Endothelial cell (in vitro differentiated cells): ENCODE measurements at places on chromosomes 7 and 10. TPM values are rescaled to one million over a fixed set of nuclear protein-coding genes. Genes with fewer than 3 reads are reported as not detected.

- DNase-seq: no peak
Measured at GRCh38 chr7:100109521-100110163, 8.2 kb downstream of the AP4M1 start.

DNA sequence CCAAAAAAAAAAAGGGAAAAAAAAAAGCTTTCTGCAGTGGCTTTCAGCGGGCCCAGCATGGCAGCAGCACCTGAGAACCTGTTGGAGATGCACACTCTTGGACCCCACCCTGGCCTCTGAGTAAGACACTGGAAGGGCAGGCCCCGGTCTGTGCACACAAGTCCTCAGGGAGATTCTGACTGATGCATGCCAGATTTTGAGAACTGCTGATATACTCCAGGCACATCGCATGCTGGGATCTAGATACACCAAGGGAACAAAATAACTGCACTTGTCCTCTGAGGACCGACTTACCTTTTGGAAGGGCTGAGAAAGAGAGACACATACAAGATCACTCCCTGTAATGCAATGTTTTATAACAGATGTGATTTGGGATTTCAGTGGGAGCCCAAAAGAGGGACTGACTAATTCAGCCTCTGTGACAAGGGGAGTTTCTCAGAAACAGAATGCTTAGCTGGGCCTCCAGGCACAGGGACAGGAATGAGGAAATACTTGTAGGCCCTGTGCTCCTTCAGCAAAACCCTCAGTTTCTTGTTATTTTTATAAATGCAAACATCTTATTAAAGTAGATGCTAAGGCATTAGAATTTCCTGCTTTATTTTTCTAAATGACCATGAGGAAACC is 8.2 kb downstream of the EGFR start:
- DNase-seq: no peak

DNA sequence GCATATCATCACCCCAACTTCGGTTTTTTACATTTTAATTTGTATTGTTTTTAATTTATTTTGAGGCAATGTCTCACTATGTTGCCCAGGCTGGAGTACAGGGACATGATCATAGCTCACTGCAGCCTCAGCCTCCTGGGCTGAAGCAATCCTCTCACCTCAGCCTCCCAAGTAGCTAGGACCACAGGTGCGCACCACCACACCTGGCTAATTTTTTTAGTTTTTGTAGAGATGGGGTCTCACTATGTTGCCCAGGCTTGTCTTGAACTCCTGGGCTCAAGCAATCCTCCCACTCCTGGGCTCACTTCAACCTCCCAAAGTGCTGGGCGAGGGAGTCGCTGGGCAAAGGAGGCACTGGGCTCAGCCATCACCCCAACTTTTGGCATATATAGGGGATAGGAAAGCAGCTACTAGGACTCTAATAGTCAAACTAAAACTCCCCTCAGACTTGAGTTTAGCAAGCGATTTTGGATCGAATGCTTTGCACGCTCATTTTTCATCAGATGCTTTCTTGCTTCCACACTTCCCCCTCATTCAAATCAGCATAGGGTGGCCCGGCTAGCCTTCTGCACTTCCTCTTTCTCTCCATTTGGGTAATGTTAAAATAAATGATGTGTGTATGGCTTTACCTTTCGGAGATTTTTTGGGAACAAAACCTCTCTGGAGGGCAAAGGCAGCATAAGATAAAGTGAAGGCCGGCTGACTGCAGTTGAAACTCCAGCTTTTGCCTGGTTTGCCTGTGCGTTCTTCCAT is 20.8 kb upstream of the NMT2 start:
- no peak for DNase-seq

C7orf57 gene
- not detected for total RNA-seq

GRCh38 chr7:120241973-120242372 is 31.0 kb upstream of the KCND2 start:
- no peak for DNase-seq

GCK gene
- not detected for total RNA-seq

GRCh38 chr7:37281368-37282092 is 167.1 kb downstream of the ELMO1 start:
- DNase-seq: no peak

GRCh38 chr7:24334012-24334411 is 50.0 kb downstream of the NPY start:
- DNase-seq: no peak

- no peak for DNase-seq
Measured at GRCh38 chr10:79181227-79181626, 112.5 kb downstream of the ZMIZ1 start.

DNA sequence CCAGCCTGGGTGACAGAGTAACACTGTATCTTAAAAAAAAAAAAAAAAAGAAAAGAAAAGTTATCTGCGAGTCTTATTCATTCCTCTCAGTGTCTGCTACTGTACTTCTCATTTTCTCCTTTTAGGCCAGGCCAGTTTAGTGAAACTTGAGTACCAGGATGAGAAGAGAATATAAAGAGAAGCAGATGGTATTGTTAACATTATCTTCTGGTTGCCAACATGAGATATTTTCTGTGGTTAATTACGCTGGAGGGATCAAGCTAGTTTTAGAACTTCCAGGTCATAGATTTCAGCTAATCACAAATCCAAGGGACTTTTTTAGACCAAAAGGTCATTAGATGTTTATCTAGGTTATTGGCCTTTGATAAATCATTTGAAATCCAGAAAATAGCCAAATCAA is 252.6 kb upstream of the SMIM30 start:
- no peak for DNase-seq

ABCA13 gene
- 0.44 TPM for total RNA-seq

COBL gene
- total RNA-seq: 1.8 TPM

DNA sequence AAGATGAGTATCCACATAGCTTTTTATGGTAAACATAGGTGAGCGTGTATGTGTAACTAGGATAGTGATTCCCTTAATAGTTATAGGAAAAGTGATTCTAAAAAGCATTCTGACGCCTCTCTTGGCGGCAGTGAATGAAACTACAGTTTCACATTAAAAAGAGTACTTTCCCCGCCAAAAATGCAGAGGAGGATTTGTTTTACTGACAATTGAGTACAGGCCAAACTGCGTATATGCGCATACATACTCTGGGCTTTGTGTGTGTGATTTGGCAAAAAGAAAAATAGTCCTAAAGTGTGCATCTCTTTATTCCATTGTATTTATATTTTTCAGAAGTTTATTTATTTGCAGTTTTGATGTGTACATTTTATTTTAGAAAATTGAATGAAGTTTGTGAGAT is 10.3 kb downstream of the CUL1 start:
- no peak for DNase-seq

DNA sequence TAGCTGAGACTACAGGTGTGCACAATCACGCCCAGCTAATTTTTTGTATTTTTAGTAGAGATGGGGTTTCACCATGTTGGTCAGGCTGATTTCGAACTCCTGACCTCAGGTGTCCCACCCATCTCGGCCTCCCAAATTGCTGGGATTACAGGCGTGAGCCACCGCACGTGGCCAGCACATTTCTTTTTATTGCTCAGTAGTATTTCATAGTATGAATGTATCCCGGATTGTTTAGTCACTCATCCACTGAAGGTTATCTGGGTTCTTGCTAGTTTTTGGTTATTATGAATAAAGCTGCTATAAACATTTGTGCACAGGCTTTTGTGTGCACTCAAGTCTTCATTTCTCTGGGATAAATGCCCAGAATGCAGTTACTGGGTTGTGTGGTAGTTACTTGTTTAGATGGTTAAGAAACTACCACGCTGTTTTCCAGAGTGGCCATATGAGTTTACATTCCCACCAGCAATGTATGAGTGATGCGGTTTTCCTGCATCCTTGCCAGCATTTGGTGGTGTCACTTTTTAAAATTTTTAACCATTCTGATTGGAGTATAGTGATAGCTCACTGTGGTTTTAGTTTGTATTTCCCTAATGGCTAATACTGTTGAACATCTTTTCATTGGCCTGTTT is 275.8 kb upstream of the LYZL1 start:
- DNase-seq: no peak

- no peak for DNase-seq
Measured at GRCh38 chr7:49060743-49061142, 136.4 kb downstream of the CDC14C start.

COL28A1 gene
- not detected for total RNA-seq

DNA sequence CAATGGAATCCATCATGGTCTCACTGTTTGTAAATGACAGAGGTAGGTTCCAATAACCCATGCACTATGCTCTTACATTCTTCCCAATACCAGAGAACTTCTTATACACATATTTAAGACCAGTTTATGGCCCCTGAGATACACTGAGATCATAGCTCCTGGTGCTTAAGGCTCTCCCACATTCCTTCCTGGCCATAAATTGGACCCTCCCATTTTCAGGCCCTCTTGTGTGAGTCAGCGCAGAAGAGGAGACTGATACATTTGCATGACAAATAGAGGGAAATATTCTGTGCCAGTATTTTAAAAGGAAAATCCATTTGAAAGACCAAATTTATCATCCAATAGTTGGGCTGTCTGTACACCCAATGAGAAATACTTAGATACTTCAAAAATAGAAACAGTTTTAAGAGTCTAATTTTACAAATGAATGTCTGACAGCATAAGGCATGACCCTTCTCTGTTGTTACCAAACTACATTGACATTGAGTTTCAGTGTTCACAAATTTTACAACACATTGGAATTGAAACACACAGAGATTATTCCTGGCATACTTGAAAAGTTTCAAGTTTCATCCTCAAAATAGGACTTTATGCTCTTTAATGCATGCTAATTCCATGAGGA is 35.3 kb downstream of the SLC16A9 start:
- no peak for DNase-seq

- DNase-seq: peak; percentile 55
Measured at GRCh38 chr10:132516771-132517725, 20.5 kb upstream of the INPP5A start.

DTX2 gene
- total RNA-seq: 35.4 TPM

GRCh38 chr10:3095373-3096139 is 28.2 kb downstream of the PFKP start:
- no peak for DNase-seq

DNA sequence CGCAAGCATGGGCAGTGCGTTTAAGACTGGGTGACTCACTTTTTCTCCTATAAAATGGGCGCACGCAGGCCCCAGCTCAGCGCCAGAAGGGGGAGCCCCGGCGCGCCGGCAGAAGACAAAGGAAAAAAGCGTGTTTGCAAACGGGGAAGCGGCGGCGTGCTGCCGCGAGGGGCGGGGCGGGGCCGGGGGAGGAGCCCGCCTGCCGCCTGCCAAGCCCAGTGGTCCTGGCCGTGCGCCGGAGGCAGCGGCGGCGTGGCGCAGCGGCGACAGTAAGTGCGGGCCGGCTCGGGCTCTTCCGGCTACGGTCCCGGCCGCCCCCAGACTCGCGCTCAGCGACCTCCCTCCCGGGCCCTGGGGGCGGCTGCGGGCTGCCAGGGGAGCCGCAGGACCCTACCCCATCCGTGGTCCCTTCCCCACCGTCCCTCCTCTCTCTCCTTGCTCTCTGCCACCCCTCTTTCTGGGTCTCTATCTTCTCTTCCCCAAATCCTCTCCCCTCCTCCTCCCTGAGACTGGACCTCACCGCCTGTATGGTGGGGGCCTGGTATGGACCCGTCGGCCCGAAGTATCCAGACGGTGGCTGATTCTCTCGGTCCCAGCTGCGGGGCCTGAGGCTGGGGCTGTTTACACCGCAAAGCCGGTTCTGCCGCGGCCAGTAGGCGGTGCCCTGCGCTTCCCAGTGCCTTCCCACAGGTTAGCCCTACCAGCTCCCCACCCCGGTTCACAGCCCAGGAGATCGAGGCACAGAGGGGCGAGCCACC is at the start of gene SLC29A3:
Gene SLC29A3, plus strand, starts transcription at position 218 of the 758 bp plus-strand sequence. Its CDS starts 51 bp downstream, at position 269.
- peak; percentile 84 for DNase-seq

DNA sequence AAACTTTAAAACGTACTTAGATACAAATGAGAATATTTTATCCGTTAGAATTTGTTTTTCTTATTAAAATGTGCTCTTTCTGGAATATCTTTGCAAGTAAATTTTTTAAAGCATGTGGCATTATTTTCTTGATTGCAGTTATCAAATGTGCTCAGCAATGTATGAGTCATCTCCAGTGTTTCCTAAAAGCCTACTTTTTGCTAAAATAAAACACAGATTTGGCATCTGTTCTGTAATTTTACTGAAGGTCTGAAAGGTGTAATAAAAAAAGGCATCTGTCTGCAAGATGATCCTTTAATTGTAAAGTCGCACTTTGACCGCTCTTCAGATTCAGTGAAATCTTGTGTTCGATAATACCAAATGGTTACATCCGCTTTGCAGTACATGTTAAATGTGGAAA is 3.4 kb downstream of the GNAT3 start:
- no peak for DNase-seq

- no peak for DNase-seq
Measured at GRCh38 chr7:17184805-17185689, 113.4 kb upstream of the AHR start.

- no peak for DNase-seq
Measured at GRCh38 chr7:132933072-132933458, 148.8 kb downstream of the CHCHD3 start.

CNPY4 gene
- total RNA-seq: 28.3 TPM

PTPRN2 gene
- total RNA-seq: 0.18 TPM

GRCh38 chr10:132120734-132121510 is 55.2 kb downstream of the JAKMIP3 start:
- no peak for DNase-seq

VPS37D gene
- 9.8 TPM for total RNA-seq

DNA sequence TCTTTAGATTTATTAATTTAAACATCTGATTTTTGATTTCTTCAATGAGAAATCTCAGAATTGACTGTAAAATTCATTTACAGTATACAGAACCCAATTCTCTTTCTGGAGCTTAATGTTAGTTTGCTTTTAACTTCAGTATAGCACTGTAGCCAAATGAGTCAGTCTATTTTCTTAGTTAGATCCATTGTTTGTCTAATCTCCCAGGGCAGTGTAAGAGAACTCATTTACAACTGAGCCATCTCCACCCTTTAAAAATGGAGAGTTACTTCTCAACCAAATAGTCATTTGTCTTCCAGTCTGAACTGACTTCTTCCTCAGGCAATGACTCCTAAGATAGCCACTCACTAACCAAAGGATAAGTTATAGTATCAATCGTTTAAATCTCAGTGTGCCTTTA is 3.0 kb upstream of the WNT2 start:
- no peak for DNase-seq

GRCh38 chr7:145184956-145185355 is 349.1 kb upstream of the TPK1 start:
- DNase-seq: no peak

- no peak for DNase-seq
Measured at GRCh38 chr10:71337219-71337701, 18.2 kb downstream of the SLC29A3 start.

- peak; percentile 59 for DNase-seq
Measured at GRCh38 chr10:132163278-132163765, 23.4 kb upstream of the DPYSL4 start.

- no peak for DNase-seq
Measured at GRCh38 chr7:117009705-117010361, 56.5 kb downstream of the ST7 start.

- no peak for DNase-seq
Measured at GRCh38 chr7:23700046-23700445, 10.0 kb upstream of the STK31 start.

DNA sequence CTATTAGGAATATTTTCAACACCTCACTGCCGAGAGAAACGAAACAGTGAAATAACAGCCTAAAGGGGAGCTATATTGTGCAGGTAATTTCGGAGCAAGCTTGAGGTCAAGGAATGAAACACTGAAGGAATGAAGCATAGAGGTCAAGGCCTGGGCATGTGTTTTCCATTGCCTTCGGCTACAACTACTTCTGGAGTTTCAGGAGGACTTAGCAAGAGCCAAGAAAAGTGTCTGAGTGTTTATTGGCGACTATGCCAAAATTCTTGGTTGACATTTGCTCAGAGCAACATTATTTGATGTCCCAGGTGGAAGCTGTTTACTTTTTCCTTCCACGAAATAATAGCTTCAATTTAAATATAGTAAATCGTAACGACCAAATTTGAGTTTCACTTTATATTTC is 89.6 kb upstream of the IFRD1 start:
- DNase-seq: no peak

ANKRD1 gene
- 0.82 TPM for total RNA-seq

ASB10 gene
- not detected for total RNA-seq
